RWPE1 (cell line): ENCODE measurements at places on chromosomes 11 and 22.

- DNase-seq = no peak
Observed at GRCh38 chr11:95033051-95033450, 8.0 kb downstream of the KDM4E start.

- DNase-seq = no peak
Observed at GRCh38 chr22:19516378-19517170, 7.6 kb downstream of the CLDN5 start.

DNA sequence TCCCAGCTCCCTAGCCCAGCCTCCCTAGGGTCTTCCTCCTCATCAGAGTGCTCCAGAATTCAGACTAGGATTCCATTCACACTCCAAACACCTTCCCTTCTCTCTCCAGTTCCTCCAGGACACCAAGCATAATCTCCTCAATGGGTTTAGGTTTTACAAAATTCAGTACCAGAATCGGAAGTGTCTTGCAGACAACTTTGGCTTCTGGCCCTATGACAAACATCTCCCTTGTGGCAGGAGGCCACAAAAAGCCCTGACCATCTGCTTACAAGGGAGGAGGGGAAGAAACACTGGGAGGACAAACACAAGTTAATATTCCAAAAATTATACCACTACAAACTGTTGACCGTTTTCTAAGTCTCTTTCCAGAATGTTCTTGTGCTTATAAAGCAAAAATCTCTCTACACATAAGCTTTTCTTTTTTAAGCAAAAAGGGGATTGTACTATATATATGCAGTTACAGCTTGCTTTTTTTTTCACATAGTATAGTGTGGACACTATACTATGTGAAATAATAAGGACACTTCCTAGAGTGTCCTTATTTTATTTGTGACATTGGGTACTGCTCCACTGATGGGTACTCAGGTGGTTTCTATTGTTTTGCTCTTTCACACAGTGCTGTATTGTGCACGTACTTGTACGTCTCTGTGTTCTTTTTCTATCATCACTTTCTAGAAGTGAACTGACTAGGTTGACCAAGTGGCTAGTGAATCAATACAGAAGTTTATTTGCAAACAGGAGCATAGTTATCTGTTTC, 78.7 kb downstream of the BDNF start:
- DNase-seq = no peak

- no peak for DNase-seq
Observed at GRCh38 chr11:14346303-14346955, 12.6 kb downstream of the RRAS2 start.

- no peak for DNase-seq
Observed at GRCh38 chr11:16287630-16288280, 68.6 kb downstream of the SOX6 start.
